ENCODE measurements at places on chromosomes 7 and 10.

DNA sequence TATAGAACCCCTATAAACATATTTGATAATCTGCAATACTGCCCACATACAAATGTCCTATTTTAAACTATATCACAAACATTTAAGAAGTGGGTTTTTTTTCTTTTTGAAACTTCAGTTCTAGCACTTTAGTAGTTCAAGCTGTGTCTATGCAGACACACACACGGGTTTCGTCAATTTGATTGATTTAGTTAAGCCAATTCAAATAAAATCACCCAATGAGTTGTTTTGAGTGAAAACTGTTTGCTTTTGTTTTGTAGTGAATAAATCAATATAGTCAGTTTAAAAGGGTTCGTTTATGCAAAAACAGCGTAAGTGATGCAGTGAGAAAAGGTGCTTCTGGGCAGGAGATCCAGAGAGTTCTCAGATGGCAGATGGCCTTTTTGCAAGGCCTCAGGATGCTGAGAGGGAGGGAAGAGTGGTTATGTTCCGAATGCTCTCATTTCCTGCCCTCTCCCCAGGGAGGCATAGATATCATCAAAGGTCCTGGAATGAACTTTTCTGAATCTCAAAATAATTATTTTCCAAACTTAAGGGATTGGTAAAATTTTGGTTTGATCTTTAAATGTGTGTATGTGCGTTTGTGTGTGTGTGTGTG lies 102.7 kb downstream of the AGMO start:
- no peak for DNase-seq

DNA sequence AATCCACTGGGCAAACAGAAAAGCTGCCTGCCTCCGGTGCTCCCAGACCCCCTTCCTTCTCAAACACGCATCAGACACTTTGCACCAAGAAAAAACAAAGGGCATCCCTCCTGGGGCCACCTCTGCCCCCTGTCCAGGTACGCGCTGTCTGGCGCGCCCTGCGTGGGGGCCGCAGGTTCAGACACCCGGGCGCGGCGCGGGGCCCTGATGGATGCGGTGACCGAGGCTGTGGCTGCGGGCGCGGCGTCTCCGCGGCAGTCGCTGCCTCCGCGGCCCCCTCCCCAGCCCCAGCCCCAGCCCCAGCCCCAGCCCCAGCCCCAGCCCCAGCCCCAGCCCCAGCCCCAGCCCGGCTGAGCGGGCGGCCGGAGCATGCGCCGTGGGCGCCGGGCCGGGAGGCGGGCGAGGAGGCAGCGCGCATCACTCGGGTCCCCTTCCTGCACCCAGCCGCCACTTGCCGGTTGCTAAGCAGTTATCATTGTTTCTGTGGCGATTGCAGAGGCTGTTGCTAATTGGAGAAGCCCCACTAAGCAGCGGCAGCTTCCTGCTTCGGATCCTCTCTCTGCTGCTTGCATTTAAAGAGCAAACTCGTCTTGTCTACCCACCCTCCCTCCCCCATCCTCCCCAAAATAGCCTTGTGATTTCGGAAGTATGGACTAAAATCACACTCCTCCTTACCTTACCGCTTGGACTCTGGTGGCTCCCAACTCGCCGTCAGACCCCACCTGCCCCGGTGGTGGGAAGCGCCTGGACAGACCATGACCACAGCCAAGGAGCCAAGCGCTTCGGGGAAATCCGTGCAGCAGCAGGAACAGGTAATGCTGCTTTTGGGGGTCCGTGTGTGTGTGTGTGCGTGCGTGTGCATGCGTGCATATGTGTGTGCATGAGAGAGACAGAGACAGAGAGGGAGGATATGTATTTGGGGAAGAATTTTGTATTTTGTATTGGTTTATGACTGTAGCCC lies 252.8 kb downstream of the DPP6 start:
- no peak for DNase-seq

DNA sequence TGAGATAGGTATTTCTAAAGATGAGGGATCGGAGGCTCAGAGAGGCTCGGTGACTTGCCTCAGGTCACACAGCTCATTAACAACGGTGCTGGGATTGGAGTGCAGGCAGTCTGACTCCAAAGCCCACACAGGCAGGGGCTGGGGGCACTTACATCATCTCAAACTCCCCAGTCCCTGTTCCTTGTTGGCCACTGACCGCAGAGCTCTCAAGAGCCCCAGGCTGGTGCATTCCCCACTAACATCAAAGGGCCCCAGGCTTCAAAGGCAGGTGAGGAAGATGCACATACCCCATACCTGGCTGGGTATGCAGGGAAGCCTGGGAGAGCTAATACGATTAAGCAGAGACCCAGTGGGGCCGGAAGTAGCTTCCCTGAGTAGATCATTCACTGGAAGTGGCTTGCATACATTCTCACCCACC lies 13.7 kb upstream of the NODAL start:
- no peak for DNase-seq

DNA sequence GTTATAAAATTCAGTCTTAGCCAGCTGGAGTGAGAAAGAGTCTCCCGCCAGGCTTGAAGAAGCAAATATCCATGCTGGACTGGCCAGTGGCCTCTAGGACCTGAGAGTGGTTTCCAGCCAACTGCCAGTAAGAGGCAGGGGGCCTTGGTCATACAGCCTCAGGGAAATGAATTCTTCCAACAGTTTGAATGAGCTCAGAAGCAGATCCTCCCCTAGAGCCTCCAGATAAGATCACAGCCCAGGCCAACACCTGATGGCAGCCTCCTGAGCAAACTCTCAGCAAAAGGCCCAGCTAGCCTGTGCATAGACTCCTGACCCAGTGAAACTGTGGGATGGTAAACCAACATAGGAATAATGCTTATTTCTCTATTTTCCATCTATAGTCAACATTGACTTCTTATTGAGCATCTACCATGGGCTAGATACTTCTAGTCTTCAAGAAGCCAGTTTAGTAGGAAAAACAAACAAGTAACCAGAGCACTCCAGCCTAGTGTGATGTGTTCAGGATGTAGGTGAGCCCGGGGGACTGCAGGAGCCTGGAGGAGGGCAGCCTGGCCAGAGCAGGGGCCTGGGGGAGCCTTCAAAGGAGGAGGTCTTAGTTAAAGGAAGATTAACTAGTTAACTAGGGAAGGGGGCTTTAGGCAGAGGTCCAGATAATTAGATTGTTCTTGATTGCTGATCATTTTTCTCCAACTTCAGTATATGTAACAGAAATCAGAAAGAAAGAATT lies 115.4 kb upstream of the ADO start:
- no peak for DNase-seq
